Hematopoietic multipotent progenitor cell treated with erythropoietin and hydrocortisone succinate and interleukin-3 and kit ligand, for 17 days (in vitro differentiated cells): ENCODE measurements at places on chromosomes 13 and 19.

DNA sequence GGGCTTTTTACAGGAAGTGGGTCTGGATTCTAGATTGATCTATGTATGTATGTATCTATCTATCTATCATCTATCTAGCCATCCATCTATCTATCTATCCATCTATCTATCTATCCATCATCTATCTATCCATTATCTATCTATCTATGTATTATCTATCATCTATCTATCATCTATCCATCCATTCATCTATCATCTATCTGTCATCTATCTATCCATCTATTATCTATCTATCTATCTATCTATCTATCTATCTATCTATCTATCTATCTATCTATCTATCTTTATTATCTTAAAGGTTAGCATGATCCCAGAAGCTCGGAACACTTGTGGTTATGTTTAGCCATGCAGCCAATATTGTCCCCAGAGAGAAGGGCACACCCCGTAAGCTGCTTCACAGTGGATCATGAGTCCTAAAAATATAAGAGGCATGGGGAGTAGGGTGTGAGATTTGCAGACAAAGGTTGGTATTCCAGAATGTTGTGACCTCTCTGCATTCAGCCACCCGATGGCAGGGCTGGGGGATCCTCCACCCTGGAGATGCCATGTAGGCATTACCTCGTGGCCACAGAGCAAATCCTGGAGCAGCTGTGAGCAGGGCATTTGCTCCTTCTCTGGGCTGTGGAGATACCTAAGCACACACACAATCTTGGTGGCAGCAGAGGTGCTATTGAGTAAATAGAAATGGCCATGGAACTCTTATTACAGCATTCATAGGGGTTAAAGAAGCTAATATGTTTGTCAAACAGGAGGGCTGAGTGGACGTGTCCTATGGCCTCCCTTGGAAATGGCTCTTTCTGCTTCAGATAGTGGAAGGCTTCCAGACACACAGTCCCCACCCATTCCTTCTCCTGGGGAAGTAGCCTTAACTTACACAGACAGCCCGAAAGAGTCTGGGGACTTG, 310.0 kb upstream of the TSHZ3 start:
- no peak for DNase-seq

DNA sequence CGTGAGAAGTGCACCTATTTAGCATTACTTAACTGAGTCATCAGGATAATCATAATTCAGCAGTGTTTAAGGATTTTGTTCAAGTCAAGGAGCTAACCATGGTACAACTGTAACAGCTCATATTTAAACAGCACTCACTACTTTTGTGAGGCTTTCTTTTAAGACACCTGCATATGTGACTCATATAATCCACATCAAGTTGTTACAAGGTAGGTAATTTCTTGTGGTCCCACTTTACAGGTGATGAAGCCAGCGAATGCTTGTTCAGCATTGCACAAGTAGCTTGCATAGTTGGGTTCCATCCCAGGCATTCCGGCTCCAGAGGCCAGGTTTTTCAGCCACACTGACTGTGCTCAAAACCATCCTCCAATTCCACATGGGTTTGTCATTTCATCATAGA, 569.2 kb downstream of the MYO16 start:
- DNase-seq = no peak

DNA sequence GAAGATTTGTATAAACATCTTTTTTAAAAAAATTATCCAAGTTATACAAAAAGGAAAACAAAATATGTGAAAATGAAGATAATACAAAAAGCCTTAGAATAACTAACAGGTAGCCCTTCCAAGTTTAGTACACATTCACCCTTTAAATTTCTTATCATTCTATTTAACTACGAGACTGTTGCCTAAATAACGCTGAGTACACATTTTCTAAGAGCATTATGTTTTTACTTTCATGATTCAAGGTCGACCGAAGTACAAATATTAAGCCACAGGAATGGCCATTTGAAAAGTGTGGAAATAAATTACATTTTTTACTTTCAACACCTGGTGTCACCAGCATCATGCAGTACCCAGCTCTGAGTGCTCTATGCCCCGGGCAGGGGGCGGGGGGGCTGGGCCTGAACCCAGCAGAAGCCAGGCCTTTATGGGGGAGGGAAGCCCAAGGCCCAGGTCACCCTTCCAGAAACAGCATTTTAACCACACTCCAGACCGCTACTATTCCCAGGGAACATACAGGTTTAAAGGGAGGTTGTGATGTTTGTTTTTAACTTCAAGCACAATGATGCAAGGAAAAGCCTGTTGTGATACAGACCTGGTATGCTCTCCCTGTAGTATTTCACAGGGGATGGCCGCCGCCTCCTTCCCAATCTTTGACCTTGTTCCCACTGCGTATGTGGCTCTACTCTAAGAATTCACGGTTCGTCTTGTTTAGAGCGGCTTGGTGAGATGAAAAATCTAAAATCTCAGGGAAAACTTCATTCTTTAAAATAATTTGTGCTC, 24.0 kb downstream of the GGACT start:
- DNase-seq = no peak

DNA sequence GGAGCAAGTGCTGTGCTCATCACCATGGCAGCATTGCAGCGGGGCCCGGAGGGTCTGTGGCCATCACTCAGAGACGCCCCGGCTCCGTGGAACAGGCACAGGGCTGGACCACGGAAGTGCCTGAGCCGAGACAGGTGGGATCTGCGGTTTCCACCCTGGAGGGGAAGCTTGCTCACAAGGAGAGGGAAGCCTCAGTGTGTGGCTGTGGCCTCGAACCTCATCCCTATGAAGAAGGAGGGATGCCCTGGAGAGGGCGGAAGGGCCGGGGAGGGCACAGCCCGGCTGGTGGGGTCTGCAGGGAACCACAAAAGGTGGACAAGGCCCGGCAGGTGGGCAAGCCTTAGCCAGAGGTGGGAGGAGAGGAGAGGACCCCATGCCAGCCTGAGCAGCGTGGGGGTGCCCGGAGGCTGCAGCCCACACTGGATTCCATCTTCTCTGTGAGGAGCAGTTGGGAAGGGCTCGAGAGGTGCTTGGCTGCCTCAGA, 30.4 kb upstream of the TMEM255B start:
- DNase-seq = no peak

DNA sequence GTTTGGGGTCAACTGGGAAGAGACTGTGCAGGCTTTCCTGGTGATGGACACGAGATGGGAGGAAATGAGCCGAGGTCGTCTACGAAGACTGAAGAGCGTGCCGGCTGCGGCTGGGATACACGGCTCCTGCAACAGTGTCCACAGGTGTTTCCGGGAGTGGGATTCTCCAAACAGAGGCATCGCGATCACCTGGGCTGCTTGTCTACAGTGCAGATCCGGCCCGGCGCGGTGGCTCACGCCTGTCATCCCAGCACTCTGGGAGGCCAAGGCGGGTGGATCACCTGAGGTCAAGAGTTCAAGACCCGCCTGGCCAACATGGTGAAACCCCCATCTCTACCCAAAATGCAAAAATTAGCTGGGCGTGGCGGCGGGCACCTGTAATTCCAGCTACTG, 11.6 kb upstream of the SLC39A3 start:
- DNase-seq = no peak

GRCh38 chr19:22595918-22596341, 38.2 kb upstream of the ZNF492 start:
- no peak for DNase-seq

DNA sequence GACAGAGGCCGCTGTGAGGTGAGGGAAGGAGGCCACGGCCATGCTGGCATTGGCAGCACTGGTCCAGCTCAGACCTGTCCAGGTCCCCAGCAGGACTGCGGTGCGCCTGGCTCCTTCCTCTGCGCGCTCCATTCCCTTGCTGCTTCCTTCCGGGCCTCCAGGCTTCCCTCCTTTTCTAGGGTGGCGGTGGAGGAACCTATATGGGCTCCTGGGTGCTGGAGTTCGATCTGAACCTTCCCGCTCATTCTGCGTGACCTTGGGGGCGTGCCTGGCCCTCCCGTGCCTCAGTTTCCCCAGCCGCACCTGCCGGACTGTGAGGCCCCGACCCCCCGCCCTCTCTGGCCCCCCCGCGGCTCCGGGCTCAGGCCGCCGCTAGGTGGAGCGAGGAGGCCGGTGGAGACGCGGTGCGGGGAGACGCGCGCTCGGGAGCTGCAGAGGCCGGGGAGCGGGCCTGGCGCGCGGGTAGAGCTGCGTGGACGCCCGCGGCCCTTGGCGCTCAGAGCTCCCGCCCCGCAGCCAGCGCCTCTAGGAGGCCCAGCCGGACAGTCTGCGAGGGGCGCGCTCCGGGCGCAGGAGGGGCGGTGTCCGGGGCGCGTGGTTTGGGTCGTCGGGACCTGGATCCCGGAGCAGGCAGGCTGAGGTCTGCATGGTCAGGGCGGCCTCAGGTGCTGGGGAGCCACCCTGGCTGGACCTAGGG, 29.9 kb downstream of the EFNA2 start:
- no peak for DNase-seq

DNA sequence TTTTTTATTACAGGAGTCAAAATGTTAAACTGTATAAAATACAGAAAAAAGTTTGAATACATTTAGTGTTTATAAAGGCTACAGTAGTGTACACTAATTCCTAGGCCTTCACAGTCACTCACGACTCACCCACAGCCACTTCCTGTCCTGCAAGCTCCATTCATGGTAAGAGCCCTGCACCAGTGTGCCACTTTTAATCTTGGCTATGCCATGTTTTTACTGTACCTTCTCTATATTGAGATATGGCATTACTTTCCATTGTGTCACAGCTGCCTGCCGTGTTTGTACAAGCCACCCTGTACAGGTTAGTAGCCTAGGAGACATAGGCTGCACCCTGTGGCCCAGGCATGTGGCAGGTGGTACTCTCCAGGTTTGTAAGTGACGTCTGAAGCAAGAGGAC, 32.1 kb downstream of the C1QTNF9 start:
- no peak for DNase-seq

DNA sequence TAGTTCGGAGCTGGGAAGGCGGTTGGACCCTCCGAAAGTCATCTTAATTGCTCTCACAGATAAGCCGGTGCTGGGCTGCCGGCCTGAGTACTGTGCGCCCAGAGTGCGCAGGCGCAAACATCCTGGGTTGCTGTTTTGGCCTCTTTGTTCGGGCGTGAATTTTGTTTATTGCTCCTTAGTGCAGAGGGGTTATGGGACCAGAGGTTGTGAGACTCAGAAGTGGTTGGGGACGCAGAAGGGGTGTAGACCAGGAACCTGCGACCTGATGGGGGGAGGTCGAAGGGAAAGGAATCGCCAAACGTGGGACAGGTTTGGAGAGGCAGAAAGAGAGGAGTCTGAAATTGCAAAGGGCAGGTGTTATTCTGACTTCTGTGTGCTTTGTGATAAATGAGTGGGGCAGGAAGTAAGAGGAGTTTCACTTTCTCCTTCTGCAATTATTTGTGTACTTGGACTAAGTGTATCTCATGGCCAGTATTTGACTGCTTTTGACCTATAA, 607 bp upstream of the ZNF566 start:
- DNase-seq = peak; percentile 82

DNA sequence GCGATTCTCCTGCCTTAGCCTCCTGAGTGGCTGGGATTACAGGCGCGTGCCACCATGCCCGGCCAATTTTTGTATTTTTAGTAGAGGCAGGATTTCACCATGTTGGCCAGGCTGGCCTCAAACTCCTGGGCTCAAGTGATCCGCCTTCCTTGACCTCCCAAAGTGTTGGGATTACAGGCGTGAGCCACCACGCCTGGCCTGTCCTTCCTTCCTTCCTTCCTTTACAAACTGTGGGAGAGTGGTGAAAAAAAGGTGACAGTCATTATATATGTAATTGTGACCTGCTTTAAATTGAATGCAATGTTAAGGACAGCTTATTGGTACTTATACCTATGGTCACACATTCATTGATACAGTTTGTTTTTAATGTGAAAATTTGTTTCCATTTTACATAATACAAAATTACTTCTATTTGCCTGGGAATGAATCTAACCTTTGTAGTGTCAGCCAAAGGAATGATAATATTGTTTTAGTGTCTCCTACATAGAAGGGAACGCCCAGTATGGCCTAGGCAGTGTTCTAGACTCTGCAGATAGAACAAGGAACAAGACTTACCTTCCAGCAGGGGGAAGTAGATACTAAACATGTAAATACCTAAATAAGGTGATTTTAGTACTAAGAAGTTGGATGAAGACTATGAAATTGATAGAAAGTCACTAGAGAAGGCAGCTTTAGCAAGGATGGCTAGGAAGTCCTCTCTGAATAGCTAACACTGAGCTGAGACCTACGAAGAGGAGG, 146.3 kb downstream of the GGACT start:
- DNase-seq = no peak

GRCh38 chr13:94028650-94029049, 450.8 kb downstream of the DCT start:
- DNase-seq = no peak
